Stimulated activated CD4-positive, alpha-beta T cell treated with anti-CD3 and anti-CD28 coated beads, Interleukin-1b, Interleukin-23, amount 100 ng/mL, for 24 hours (primary cell): ENCODE measurements at places on chromosomes 6 and 20.

DNA sequence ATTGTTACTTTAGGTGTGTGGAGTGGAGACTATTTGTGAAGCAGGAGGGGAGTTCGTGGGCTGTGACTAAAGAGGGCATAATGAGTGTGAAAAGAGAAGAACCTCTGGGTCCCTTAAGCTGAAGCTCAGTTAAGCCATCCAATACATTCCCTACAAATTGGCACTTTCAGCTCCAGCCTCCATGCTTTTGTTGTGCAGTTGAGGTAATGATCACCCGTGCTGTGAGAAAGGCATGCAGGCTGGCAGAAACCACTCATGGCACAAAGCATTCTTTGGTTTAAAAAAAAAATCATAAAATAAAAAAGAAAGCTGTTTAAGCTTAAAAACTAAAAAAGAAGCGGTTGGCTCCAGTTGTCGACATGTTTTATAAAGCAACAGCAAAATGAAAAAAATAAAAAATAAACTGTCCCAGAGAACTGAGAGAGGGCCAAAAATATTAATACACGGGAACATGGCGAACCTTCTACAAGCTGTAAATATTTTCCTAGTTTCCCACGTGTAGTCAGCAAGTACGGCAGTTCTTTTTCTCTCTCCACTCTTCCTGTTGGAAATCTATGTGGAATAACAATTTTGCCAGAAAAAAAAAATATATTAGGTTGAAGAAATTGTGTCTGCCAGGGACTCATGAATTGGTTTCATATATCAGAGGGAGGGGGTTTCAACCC, 82.2 kb downstream of the ANKRD60 start:
- DNase-seq, result no peak

- DNase-seq, result no peak
These were observed 64.1 kb downstream of the CLIC5 start for GRCh38 chr6:45951321-45952167.

- DNase-seq, result no peak
These were observed 10.7 kb upstream of the KCNK15 start for GRCh38 chr20:44734938-44735337.

DNA sequence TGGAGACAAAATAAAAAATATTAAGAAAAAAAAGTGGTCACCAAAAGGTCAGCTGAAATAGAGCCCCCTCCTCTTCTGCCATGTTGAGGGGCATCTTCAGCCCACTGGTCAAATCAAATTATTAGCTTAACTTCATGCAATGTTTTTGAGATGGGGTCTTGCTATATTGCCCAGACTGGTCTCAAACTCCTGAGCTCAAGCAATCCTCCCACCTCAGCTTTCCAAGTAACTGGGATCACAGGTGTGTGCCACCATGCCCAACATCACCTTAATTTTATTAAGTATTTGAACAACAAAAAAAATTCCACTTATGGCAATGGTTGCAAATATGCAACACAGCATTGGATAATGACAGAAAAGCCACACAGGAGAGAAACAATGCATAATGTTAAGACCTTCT, 99.3 kb upstream of the BEND3 start:
- DNase-seq, result no peak

- DNase-seq, result no peak
These were observed 150.6 kb downstream of the LAMA2 start for GRCh38 chr6:129033581-129033980.

- DNase-seq, result no peak
These were observed 236.9 kb downstream of the BCAS1 start for GRCh38 chr20:53833333-53834061.

- no peak for DNase-seq
These were observed 8.0 kb upstream of the TMEM30A start for GRCh38 chr6:75292555-75292954.

DNA sequence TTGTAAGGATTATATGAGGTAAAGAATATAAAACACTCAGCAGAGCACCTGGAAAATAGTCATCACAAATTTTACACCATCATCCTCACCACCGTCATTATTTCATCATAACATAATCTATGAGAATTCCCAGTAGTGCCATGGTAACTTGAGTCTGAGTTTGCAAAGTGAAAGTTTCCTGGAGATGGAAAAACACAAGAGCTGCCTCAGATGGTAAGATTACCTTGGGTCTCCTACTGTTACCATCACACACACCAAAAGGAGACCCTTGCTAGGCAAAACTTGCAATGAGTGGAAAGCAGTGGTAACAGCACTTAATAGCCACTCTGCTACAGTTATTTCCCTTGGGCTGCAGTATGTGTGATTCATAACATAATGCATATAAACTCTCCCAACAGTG, 589.8 kb downstream of the RNF144B start:
- no peak for DNase-seq

DNA sequence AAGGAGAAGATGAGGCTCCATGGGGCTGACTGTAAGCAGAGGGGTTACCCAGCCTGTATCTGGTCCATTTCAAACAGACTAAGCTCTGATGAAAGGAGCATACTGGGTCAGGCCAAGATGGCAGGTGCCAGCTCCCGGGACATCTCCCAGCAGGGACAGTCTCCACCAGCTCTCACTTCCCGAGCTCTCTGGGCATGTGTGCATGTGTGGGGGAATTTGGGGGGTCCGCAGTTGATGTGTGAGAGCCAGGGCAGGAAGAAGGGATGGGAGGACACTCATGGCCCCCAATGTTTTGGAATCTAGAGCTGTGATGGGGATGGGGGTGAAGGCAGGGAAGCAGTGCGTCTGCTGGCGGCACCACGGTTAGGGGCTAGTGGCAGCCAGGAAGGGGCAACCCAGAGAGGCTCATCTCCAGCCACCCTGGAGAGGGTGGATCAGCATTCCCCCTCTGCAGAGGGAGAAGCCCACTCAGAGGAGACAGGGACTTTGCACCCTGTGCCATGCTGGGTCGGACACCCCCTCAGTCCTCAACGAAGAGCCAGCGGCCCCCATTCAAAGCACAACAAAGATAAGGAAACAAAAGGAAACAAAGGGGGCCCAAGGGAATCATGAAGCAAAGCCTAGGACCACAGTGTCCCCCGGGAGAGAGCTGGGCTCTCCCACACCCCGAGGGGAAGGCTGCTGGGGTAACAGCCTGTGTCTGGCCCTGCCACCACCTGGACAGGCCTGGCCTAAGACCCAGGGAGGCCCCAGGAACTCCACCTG, 52.4 kb downstream of the DSTN start:
- no peak for DNase-seq

DNA sequence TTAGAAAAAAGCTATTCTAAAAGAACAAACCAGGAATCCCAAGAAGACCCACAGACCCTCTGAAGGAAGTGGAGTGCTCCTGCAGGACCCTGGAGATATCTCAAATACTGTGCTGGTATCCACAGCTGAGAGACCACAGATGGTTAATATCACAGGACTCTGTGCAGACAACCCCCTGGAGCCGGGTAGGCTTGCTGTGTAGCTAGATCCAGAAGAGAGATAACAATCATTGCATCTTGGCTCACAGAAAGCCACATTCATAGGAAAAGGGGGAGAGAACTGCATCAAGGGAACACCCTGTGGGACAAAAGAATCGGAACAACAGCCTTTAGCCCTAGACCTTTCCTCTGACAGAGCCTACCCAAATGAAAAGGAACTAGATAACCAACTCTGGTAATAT, 689.5 kb downstream of the PHF3 start:
- no peak for DNase-seq

DNA sequence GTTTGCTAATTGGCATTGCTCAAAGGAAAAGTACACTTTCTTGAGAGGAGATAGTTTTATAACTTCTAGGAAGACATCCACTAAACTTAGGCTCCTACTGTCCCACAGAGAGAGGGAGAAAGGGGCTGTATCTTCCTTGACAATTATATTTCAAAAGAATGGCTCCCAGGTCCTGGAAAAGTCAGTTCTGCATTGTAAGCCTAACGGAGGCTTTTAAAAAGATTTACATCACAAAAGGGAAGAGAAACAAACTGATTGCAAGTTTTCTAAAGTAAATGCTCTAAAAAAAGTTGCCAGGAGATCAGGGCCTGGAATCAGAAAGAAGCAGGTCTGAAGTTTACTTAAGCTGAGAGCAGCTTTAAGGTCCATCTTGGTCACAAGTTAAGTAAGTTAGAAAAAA, 839.5 kb downstream of the FRK start:
- no peak for DNase-seq

DNA sequence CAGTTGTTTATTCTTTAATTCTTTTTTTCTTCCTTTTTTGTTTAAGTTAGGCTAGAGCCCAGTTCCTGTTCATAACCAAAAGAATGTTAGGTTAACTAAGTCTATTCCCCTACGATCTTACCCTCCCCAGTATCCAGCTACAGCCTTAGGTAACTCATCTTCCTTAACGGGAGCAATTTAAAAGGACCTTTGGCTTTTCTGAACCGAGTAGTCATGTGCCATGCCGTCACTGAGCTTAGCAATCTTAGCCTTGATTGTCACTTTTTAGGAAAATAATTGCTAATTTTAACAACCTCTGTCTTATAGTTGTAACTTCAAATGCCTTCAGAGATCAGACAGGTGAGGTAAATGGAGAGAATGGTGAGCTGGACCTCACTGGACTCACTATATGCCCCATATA, 6.2 kb downstream of the METTL24 start:
- no peak for DNase-seq

DNA sequence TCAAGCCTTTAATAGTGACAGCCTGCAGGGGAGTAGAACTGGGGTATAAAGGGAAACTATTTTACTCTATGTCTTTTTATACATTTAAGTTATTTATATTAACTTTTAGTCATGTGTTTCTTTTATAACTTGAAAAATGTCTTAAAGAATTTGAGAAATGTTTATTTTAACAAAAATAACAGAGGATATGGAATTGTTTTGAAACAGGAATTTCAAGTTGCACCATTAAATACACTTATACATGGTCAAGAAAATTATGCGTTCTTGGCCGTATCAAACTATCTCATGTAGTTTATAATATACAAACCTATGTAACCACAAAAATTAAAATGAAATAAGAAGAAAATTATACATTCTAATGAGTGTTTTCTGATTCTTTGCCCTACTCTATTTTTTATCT, 282.7 kb downstream of the GRIK2 start:
- DNase-seq, result no peak
